ENCODE measurements at places on chromosomes 16 and 17.

GRCh38 chr17:20086416-20087076 is 77.4 kb downstream of the SPECC1 start:
- no peak for DNase-seq

- no peak for DNase-seq
Measured at GRCh38 chr17:74759941-74760340, 11.5 kb downstream of the NHERF1 start.

GRCh38 chr17:6205525-6205924 is 135.3 kb downstream of the WSCD1 start:
- no peak for DNase-seq

DNA sequence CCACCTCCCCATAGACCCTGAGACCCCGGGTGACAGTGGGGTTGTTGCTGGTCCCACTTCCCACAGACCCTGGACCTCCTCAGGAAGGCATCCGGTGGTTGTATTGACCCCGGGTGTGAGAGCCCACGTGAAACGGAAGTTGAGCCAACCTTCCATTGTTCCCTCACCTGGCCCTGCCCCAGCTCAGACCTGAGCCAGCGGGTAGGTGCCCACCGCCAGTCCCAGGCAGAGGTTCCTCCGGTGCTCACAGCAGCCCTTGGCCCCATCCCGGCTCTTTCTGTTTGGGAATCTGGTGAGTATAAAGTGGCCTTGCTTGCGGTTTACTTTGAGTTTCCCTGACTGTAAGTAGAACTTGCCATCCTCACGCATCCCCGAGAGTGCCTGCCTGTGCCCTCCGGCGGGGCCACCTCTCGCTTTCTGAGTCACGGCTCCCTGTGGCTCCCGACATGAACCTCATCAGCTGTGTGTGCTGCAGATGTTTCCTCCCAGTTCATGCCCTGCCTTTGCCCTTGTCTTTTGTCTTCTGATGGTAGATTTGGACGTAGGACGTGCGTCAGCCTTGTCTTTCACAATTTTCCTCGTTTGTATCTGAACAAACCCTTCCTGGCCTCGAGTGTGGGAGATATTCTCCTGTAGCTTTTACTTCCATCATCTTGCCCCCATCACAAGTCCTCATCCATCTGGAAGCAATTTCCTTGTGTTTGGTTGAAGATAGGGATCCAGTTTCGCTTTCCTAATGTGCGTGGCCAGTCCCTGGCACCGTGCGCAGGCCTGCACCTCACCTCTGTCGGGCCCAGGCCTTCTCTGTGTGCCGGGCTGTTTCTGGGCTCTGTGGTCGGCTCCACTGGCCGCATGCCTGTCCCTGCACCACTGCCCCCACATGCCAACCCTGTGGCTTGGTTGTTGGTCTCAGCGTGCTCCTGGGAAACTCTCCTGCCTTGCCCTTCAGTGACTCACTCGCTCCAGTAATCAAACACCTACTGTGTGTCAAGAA is 76.0 kb downstream of the METRNL start:
- peak; percentile 51 for DNase-seq

DNA sequence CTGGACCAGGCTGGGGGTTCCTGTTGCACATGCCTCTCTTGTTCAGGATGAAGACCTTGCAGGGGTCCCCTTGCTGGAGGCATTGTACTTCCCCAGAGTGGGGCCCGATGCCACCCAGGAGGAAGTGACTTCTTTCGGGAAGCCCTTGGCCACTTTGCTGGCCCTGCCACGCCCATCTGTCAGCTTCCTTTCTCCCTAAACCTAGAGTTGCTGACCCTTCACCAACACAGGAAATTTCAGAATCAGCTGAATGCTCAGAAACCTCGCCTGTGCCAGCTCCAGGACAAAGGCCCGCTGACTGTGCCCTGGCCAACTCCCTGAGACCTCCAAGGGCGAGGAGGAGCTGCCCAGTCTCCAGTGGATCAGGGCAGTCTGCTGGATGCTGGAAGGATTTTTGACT is 26.7 kb downstream of the WNT9B start:
- DNase-seq, result no peak

- DNase-seq, result no peak
Measured at GRCh38 chr17:63070031-63070430, 104.0 kb downstream of the TANC2 start.

DNA sequence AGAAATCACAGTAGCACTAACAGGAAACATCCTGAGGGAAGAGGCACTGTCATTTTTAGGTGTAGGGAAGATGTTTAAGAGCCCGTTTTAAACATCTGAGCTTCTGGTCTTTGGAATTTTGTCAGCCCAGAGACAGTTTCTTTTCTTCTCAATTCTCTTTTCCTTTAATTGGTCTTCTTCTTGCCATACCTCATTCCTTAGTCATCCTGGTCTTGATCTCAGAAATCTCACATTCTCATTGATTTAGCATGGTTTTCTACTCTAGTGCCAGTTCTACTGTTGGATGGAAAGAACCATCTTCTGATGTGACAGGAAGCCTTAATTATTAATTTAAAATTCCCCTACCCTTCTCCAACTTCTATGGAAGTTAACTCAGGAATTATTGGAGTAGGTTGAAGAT is 25.4 kb downstream of the BMERB1 start:
- DNase-seq, result no peak

DNA sequence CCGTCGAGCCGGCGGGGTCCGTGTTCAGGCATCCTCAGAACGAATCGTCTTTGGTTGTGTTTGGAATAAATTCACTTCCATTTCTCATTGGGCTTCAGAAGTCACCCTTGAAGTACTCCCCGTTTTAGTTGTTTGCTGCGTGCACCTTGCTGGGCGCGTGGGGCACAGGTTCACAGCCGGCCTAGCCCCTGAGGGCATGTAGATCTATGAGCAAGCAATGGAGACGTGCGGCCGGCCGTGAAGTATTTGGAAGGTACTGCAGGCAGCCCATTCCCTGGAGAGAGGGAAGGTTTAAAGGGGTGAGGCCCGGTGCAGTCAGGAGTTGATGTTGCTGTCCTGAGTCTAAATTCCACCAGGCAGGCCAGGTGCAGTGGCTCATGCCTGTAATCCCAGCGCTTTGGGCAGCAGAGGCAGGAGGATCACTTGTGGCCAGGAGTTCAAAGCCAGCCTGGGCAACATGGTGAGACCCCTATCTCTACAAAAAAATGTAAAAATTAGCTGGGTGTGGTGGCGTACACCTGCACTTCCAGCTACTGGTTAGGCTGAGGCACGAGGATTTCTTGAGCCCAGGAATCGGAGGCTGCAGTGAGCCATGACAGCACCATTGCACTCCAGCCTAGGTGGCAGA is 714 bp downstream of the ACSF3 start:
- DNase-seq, result no peak

- no peak for DNase-seq
Measured at GRCh38 chr16:80437707-80438106, 103.1 kb upstream of the DYNLRB2 start.

DNA sequence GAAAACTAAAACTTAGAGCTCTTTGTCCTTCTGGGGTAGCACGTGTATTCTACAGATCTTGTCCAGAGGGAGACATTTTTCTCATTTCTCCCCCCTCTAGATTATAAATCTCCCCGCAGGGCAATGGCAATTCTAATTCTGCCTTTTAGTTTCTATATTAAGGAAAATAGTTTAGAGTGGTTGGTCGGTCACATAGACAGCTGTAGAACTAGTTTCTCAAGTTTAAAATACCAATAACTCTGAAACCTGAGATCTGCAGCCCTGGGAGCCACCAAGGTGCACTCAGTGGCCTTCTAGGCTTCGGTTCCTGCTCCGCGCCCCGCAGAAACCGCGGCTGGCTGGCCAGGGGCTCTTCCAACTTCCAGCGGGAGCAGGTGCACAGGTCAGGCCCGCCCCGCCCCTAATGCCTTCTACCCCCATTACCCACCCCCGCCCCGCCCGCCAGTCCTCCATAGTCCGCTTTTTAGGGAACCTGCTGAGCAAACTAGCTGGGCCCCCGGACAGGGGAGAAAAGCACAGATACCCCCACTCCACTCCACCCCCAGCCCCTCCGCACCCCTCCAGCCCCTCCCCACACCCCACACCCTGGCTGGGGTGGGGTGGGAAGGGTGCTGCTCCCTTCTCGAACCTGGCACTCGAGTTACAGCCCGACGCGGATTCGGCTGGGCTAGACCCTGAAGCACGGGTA is 431 bp downstream of the SLFN11 start:
- no peak for DNase-seq

- DNase-seq, result no peak
Measured at GRCh38 chr17:48579471-48579759, 1.3 kb upstream of the HOXB4 start.

DNA sequence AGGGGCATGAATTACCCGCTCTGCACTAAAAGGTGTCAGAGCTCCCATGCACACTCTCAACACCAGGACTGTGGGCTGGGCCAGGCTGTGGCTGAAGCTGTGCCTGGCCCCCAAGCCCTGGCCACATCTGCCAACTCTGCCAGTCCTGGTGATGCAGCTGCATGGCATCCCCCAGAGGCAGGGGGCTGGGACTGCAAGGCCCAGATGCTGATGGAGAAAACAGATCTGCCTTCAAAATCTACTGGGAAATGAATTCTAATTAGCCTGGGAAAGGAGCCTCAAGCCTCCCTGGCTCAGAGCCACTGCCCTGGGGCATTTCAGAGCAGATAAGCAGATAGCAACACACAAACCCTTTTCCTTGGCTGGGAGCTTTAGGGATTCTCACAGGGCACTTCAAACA is 3.4 kb downstream of the CHST6 start:
- DNase-seq, result no peak

DNA sequence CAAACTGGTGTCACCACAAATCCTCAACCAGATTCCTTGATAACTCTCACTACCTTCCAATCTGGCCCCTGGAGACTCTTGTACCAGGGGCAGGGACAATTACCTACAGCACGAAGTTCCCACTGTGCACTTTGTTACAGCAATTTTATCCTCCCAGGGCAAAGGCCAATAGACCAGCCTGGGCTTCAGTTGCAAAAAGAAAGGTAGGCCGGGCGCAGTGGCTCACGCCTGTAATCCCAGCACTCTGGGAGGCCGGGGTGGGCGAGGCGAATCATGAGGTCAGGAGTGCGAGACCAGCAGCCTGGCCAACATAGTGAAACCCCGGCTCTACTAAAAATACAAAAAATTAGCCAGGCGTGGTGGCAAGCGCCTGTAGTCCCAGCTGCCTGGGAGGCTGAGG is 36.9 kb downstream of the USP7 start:
- DNase-seq, result no peak

- DNase-seq, result no peak
Measured at GRCh38 chr16:6725634-6726331, 606.9 kb upstream of the RBFOX1 start.

GRCh38 chr17:50607522-50608175 is 27.0 kb upstream of the ABCC3 start:
- no peak for DNase-seq

DNA sequence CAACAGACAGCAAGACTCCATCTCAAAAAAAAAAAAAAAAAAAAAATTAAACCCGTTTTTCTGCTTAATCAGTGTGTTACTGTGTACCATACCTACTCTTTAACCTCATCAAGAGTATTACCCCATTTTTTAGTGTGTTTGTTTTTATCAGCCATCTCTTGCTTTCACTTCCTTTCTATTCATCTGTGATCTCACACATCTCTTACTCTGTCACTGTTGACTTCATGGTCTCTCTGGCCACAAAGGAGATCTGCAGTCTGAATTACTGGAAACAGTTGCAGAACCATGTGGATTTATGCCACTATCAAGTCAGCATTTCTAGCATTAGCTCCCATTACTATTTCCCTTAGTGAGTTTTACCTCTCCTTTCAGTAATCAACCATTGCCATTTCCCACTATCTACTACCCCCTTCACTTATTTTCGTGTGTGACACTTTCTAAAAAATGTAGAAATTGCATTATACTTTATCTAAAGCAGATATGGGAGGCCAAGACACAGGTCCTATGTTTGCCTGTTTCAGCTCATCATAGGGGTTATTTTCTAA is 20.1 kb downstream of the NDEL1 start:
- DNase-seq, result no peak

DNA sequence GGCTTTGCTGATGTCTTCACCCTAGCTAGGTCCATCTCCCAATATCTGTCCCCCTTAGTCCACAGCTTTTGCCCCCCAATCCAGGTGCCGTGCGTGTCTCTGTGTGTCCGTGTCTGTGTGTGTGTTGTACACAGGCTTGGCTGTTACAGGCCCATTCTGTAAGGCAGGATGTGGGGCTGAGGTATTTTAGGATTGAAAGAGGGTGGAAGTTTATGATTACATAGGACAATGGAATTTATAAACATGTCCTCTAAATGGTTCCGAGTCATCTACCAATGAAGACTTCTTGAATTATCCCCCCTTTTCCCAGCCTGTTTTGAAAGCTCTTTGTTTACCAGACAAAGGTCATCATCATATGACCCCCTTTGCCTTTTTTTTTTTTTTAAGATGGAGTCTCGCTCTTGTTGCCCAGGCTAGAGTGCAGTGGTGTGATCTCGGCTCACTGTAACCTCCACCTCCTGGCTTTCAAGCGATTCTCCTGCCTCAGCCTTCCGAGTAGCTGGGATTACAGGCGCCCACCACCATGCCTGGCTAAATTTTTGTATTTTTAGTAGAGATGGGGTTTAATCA is 21.9 kb downstream of the ACE start:
- DNase-seq, result no peak

DNA sequence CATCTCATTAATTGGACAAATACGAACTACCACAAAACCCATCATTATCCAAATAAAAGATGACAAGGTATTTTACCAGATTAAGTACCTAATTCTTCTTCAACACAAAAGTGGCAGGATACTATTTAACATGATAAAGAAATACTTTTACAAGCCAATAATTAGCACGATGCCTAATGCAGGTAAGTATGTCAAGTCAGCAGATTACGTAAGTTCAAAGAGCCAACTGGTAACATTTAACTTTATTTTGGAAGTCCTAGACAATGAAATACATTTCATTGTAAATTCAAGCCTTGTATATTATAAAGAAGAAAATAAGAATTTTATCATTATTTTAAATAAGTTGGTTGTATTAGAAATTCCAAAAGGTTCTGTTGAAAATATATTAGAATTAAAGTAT is 535.3 kb upstream of the SOX9 start:
- DNase-seq, result no peak

DNA sequence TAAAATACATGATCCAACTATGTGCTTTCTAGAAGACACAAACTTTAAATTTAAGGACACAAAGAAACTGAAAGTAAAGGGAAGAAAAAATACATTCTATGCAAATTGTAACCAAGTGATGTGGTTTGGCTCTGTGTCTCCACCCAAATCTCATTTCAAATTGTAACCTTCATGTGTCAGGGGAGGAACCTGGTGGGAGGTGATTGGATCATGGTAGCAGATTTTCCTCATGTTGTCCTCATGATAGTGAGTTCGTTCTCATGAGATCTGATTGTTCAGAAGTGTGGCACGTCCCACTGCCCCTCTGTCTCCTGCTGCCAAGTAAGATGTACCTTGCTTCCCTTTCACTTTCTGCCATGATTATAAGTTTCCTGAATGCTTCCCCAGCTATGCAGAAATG is 15.0 kb downstream of the OR1A1 start:
- DNase-seq, result no peak

GRCh38 chr16:79517156-79517555 is 83.4 kb downstream of the MAF start:
- no peak for DNase-seq

- DNase-seq, result no peak
Measured at GRCh38 chr17:622356-622755, 92.3 kb downstream of the VPS53 start.

GRCh38 chr17:65664266-65664665 is 102.8 kb upstream of the AXIN2 start:
- no peak for DNase-seq
